ENCODE measurements at places on chromosomes 16 and 17. TPM values are rescaled to one million over a fixed set of nuclear protein-coding genes. Genes with fewer than 3 reads are reported as not detected.

DNA sequence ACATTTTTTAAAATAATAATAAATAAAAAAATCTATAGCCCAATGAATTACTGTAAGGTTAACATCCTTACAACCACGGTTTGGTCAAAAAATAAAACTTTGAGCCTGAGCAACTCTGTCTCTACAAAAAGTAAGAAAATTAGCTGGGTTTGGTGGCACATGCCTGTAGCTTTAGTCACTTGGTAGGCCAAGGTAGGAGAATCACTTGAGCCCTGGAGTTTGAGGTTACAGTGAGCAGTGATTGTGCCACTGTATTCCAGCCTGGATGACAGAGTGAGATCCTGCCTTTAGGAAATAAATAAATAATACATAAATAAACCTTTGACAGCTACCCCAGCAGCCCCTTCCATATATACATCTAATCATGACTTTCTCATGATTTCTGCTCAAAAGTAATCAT, 26.9 kb upstream of the PHAF1 start:
- no peak for DNase-seq

- DNase-seq, result peak; percentile 58
These were observed 376 bp upstream of the STAC2 start for GRCh38 chr17:39225959-39226683.

DNA sequence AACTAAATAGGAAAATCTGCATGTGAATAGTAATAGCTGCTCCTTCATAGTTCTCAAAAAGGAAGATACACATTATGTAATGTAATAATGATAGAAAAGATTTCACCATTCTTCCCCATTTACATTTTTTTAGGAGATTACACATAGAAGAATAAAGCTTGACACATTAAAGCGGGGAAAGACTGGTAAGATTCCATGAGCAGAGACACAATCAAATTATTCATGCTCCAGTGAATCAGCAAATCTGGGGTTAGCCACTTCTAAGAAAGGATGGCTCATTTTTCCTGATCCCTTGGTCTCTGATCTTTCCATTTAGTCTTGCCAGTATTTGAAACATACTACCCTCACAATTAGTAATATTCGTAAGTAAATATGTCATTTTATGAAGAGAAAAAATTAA, 81.9 kb downstream of the CA4 start:
- no peak for DNase-seq

DNA sequence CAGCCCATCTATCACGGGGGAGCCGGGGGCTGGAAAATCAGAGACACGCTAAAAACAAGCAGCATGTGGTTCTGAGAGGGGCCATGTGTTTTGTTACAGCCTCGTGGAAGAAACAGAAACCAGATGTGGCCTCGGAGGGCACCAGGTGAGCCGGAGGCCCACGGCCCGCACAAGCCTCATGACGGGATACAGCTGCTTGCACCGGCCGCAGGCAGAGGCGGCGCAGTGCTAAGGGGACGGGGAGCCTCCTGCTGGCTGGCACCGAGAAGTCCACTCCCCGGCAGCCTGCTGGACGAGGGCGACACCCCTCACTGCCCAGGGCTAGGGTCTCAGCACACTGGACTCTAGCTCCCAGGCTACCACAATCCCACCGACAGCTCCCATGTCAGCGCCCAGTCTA, 19.2 kb downstream of the NDUFAF8 start:
- no peak for DNase-seq

GRCh38 chr16:86107215-86107825, 208.4 kb downstream of the IRF8 start:
- DNase-seq, result no peak

DNA sequence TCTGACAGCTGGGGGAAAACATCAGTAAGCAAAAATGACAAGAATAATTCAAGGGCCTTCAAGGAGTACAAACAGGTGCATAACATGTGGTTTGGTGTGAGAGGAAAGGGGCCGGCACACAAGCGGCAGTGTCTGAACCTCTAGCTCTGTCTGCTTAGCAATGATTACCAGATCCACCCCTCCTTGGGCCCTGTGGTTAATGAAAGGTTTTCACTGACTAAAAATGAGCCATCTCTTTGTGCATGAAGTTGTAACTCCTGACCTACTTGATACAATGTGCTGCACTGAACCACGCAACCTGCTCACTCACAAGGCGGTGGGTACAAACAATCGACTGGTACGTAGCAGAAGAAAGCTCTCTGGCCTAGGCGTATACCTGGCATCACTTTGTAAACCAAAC, 15.1 kb downstream of the FAM117A start:
- peak; percentile 76 for DNase-seq

- no peak for DNase-seq
These were observed 1.6 kb upstream of the SEZ6 start for GRCh38 chr17:29007456-29007855.

- no peak for DNase-seq
These were observed 28.5 kb downstream of the IQCK start for GRCh38 chr16:19746561-19746960.

- no peak for DNase-seq
These were observed 364.1 kb downstream of the FOXL1 start for GRCh38 chr16:86942151-86943051.

- DNase-seq, result peak; percentile 88
These were observed 399.7 kb downstream of the XYLT1 start for GRCh38 chr16:17070882-17071592.

The CRAMP1 gene
- 14.1 TPM for total RNA-seq

The SEPTIN12 gene
- not detected for total RNA-seq

The WNK4 gene
- 0.64 TPM for total RNA-seq

- no peak for DNase-seq
These were observed 13.9 kb downstream of the ABR start for GRCh38 chr17:1165836-1166235.

The KRTAP1-1 gene
- not detected for total RNA-seq

The OR1A1 gene
- total RNA-seq, result not detected

The STAT5B gene
- total RNA-seq, result 203 TPM

The GRAPL gene
- 2.9 TPM for total RNA-seq

- no peak for DNase-seq
These were observed 92.9 kb downstream of the SMG6 start for GRCh38 chr17:2210726-2211125.

DNA sequence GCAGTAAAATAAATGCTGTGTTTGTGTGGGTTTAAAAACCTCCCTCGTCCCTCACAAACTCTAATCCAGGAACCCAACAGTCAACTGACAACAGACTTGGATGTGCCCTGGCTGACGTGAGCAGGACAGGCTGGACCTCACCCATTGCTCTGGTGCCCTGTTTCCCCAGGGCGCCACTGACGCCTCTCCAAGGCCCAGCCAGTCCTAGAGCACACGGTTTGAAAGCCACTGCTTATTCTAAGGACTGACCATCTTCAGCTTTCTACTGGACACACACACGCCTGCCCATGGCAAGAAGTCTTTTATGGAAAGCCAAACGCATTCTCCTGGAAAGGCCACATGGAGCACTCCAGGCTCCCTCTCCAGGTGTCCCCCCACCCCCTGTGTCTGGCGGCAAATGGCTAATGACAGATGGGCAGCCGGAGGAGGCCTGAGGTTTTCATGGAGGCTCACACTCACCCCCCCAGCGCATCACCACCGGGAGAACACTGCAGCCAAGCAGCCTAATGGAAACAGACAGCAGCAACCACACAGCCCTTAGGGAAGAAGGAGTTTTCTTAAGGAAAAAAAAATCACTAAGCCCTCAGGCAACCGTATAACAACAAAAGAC, 319.2 kb downstream of the SOX9 start:
- no peak for DNase-seq

The AANAT gene
- total RNA-seq, result not detected

The NKD1 gene
- total RNA-seq, result 3.1 TPM

DNA sequence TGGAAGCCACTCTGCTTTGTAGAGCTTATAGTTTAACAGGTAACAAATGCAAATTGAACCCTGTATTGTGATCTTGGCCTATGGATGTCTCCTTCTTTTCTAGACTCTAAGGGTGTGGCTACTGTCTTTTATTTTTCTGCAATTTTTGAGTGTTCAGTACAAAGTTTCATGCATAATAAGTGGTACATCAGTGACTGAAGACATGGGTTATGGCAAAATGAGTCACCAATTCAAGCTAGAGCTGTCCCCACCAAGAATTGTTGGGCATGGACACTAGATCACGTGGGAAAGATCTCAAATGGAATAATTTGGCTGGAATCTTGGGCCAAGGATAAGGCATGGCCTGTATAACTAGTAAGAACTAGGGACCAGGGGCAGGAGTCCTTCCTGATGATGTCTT, 228.4 kb upstream of the N4BP1 start:
- DNase-seq, result no peak

GRCh38 chr16:68920349-68920748, 77.0 kb downstream of the TANGO6 start:
- no peak for DNase-seq

The AATK gene
- 0.41 TPM for total RNA-seq

- peak; percentile 55 for DNase-seq
These were observed 2.6 kb downstream of the TSPOAP1 start for GRCh38 chr17:58325976-58326468.

GRCh38 chr16:23342083-23342640, 40.1 kb downstream of the SCNN1B start:
- DNase-seq, result no peak

- no peak for DNase-seq
These were observed 24.8 kb upstream of the SEC14L1 start for GRCh38 chr17:77115947-77116346.

The ABCC12 gene
- not detected for total RNA-seq

GRCh38 chr16:27817038-27817437, 246.5 kb downstream of the GSG1L start:
- no peak for DNase-seq

DNA sequence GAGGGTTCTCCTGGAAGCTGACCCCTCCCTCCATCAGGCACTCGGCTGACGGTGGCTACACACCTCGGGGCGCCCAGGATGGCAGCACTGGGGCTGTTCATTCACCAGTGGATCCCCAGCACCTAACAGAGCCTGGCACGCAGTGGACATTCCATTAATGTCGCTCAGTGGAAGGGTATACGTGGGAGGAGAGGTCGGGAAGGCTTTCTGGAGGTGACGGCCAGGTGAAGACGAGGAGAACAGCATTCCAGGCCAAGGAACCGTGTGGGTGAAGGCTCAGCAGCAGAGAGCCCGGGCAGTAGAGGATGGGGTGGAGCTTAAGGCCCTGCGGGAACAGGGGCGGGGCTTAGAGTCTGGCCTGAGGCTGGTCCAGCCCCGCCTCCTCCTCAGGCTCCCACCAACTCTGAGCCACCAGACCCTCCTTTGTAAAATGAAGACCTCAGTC, 2.5 kb upstream of the HS3ST6 start:
- peak; percentile 38 for DNase-seq

GRCh38 chr16:78770353-78771091, 671.1 kb downstream of the WWOX start:
- peak; percentile 90 for DNase-seq

The KCNG4 gene
- total RNA-seq, result not detected

DNA sequence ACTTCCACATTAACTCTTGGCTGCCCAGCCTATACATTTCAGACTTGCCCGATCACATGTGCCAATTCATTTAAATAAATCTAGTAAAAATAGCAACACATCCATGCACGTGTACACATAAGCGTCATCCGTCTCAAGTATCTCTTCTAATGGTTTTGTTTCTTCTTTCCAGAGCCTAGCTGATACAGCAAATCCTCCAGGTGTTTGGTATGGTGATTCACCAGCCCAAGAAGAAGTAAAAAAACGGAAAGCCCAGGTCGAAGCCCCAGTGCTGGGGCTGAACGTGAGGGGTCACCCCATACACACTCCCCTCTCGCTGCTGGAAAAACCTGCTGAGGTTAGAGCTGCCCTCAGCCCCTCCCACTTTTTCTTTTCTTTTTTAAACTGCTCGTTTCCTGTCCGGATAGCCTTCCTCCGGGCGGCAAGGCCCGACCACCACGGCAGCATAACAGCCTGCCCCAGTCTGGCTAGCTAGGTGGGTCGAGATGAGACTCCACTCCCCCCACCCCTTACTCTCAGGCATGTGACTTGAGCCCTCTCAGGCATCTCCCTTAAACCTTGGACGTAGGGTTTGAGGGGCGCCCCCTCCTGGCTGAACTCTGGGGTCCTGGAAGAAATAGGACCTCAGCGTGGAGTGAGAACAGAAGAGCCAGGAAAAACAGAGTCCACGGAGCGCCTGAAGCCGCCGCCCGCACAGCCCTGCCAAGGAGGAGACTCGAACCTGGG, 13.9 kb upstream of the OR1F1 start:
- DNase-seq, result peak; percentile 61

DNA sequence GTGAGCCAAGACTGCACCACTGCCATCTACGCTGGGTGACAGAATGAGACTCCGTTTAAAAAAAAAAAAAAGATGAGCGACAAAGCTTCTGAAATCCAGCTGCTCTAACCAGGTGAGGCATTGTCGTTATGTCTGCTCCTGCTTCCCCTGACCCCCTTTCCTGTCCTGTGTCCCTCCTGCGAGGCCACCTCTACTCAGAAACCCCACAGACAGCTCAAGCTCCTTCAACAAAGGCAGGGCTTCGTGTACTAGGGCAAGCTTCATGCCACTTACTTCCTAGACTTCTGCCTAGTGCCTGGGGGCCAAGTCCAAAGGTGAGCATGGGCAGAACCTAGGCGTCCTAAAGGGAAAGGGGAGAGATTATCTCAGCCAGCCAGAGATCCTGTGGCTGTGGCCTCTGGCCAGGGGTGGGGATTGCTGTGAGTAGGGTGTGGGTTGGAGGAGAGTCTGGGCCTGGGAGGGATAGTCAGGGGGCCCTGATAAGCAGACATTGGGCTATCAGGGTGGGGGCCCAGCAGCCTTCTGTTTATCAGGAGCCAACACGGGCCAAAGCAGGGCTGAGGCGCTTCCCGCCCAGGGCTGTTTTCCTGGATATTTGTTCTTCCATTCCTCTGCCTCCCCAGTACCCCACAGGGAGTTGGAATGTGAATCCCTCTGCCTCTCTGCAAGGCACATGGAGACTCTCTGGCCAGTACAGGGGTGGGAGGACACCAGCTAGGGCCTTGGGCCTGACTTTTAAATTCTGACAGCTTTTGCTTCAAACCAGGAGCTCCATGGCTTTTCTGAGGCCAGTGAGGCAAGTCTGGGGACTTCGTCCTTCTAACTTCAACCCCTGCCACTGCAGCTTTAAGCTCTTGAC, 10.4 kb downstream of the ERAL1 start:
- DNase-seq, result no peak

- DNase-seq, result no peak
These were observed 26.9 kb upstream of the FAM20A start for GRCh38 chr17:68627956-68628575.

All from activated CD4-positive, alpha-beta T cell treated with anti-CD3 and anti-CD28 coated beads for 36 hours (primary cell).